Calu3 (cell line): ENCODE measurements at places on chromosomes 1 and 21. TPM values are rescaled to one million over a fixed set of nuclear protein-coding genes. Genes with fewer than 3 reads are reported as not detected.

DNA sequence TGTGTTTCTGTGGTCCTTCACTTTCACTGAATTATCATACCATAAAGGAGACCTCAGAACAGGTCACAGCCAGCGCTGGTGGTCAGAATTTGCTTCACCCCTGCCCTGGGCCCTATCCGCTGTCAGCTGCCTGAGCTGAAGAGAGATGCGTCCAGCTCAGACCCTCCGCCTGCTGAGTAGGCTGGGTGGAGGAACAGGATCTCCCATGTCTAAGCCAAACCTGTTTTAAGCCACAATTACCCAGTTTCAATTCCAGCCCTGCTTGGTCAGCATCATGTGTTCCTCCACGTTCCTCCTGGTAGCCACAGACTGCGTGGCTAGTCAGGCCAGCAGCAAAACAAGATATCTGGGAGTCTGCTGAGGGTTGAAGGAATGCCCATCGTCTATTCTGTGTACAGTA is 13.5 kb upstream of the BGLAP start:
- H3K4me3 ChIP-seq: no peak overlapping the region
- peaks cover 4% of the 10 kb centered on the region for H3K4me1 ChIP-seq
- peaks cover 15% of the 10 kb centered on the region for H3K36me3 ChIP-seq
- H3K27ac ChIP-seq: no peak overlapping the region
- no peak for DNase-seq
- no peaks in the 10 kb centered on the region for H3K27me3 ChIP-seq

- H3K4me1 ChIP-seq: peaks cover 10% of the 10 kb centered on the region
- H3K27me3 ChIP-seq: peaks cover 88% of the 10 kb centered on the region
- H3K4me3 ChIP-seq: no peak overlapping the region
- H3K36me3 ChIP-seq: no peaks in the 10 kb centered on the region
- H3K27ac ChIP-seq: no peak overlapping the region
- DNase-seq: no peak
Measured at GRCh38 chr1:176894450-176894849, 270.1 kb downstream of the ASTN1 start.

GRCh38 chr1:116365353-116365780 is 7.7 kb upstream of the ATP1A1 start:
- no peak for DNase-seq
- H3K36me3 ChIP-seq: no peaks in the 10 kb centered on the region
- H3K4me1 ChIP-seq: no peaks in the 10 kb centered on the region
- H3K4me3 ChIP-seq: no peak overlapping the region
- no peak overlapping the region for H3K27ac ChIP-seq
- H3K27me3 ChIP-seq: no peaks in the 10 kb centered on the region

Gene CBR1
- total RNA-seq: 57.8 and 72.2 TPM in 2 replicates

- H3K27ac ChIP-seq: peak overlapping the region; percentile 63
- H3K36me3 ChIP-seq: peaks cover 12% of the 10 kb centered on the region
- H3K4me1 ChIP-seq: peaks cover 21% of the 10 kb centered on the region
- H3K4me3 ChIP-seq: no peak overlapping the region
- DNase-seq: no peak
- no peaks in the 10 kb centered on the region for H3K27me3 ChIP-seq
Measured at GRCh38 chr1:8165595-8166360, 139.7 kb upstream of the ERRFI1 start.

DNA sequence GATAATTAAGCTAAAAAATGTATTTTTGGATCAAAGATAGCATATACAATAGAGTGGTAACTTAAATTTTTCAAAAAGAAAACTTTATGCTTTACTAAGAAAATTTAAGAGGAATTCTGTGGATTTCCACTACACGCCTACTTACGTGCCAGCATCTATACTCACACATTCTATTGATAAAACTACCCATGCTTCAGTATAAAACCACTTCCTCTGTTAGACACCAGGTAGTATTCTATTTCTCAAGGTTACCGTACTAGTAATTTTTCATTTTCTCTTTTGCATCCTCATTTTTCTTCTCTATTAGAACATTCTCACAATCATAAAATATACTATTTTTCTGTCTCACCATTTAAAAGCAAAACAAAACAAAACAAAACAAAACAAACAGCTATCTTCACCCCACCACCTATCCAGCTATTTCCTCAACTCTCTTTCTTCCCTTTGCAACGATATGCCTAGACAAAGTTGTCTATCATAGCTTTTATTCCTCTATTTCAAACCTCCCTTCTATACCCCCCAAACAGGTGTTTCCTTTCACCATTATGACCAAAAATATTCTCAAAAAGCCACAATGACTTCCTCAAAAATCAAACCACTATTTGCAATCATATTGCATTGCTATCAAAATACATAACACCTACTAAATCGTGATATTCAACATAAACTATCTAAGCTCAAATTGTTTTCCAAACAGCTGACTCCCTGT is 1652.0 kb downstream of the MRPL39 start:
- H3K4me3 ChIP-seq: no peak overlapping the region
- no peaks in the 10 kb centered on the region for H3K4me1 ChIP-seq
- H3K27ac ChIP-seq: no peak overlapping the region
- no peaks in the 10 kb centered on the region for H3K27me3 ChIP-seq
- no peaks in the 10 kb centered on the region for H3K36me3 ChIP-seq

Gene CELA3A
- not detected in 2 replicates for total RNA-seq

DNA sequence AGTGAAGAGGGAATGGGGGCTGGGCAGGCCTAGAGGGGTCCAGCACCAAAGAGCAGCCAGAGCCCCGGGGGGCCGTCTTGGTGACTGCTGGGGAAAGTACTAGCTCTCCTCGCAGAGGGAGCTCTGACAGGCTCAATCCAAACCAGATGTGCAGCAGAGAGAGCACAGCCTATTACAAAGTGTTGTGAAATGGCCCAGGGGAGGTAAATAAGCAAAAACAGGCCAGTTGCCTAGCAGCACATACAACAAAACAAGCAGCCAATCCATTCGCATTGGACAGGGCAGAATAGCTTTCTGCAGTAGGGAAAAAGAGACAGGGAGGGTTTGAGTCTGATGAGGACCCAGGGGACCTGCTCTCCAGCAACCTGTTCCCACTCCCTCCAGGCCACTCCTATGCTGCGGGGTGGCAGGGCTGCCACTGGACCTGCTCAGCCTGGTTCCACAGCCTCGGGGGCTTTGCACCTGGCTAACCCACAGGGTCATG is 239.6 kb upstream of the FGGY start:
- peak; percentile 46 for DNase-seq
- no peak overlapping the region for H3K4me3 ChIP-seq
- no peak overlapping the region for H3K27ac ChIP-seq
- H3K36me3 ChIP-seq: no peaks in the 10 kb centered on the region
- H3K27me3 ChIP-seq: no peaks in the 10 kb centered on the region

- DNase-seq: peak; percentile 71
- no peaks in the 10 kb centered on the region for H3K27me3 ChIP-seq
- H3K36me3 ChIP-seq: peaks cover 14% of the 10 kb centered on the region
- H3K4me3 ChIP-seq: no peak overlapping the region
Measured at GRCh38 chr1:19240673-19241538, 10.4 kb downstream of the EMC1 start.

DNA sequence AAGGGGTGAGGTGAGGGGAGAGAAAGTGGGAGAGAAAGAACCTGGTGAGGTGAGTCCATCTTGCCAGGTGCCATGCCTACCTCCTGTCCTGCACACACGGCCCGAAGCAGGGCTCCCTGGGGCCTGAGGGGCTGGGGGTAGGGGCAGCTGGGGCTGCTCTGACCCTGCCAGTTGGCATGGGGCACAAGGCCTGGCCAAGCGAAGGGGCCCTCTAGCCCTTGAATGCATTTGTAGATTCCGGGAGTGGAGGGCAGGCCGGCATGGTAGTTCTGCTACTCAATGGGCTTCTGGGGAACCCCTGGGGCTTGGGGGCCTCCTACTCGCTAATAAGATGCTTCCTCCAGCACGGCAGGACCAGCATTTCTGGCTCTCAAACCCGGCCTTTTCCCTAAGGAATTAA is 3.6 kb upstream of the PRDM16 start:
- H3K27me3 ChIP-seq: peaks cover 44% of the 10 kb centered on the region
- H3K4me3 ChIP-seq: no peak overlapping the region
- H3K36me3 ChIP-seq: peaks cover 16% of the 10 kb centered on the region
- no peak for DNase-seq

DNA sequence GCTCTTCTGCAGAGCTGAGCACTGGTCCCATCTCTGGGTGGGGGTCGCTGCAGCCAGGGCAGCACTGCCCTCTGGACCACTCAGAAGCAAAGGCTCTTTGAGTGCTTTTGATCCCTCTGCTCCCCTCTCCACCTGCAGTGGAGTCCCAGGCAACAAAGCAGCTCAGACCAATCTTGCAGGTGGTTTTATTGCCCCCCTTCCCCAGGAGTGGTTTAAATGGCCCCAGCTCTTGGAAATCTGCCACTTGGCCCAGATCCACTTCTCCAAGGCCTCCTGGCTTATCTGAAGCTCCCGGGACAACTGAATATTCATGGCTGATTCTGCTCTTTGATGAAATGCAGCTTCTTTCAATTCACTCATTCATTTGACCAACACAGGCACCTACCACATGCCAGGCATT is 2.7 kb downstream of the STUM start:
- no peak overlapping the region for H3K4me3 ChIP-seq
- H3K27ac ChIP-seq: no peak overlapping the region
- no peak for DNase-seq
- peaks cover 3% of the 10 kb centered on the region for H3K36me3 ChIP-seq

DNA sequence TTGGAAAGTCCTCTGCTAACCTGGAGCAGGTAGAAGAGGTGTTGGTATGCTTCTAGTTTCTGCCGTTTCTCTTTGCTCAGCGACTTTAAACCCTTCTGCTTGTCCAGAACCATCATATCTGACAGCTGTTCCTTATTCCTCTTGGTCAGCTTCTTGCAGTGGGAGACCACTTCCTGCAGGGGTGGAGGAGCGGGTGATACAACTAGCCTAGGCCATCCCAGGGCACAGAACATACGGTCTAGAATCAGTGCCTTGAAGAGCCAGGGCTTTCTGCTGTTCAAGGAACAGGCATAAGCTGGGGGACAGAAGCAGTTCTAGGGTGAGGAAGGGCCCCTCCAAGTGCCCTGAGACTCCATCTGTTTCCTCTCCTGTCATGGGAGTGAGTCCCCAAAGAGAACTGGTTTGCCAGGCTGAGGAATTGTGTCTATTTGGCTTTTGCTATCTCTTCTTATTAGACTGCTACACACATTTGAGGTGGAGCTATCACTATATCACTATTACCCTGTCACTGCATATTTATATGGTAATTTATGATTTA is 32.5 kb downstream of the IQGAP3 start:
- peaks cover 28% of the 10 kb centered on the region for H3K36me3 ChIP-seq
- H3K27me3 ChIP-seq: no peaks in the 10 kb centered on the region
- no peak for DNase-seq
- peaks cover 16% of the 10 kb centered on the region for H3K4me1 ChIP-seq
- H3K27ac ChIP-seq: no peak overlapping the region

GRCh38 chr1:27044613-27045151 is 32.0 kb upstream of the TENT5B start:
- DNase-seq: peak; percentile 84
- H3K4me1 ChIP-seq: no peaks in the 10 kb centered on the region
- H3K27me3 ChIP-seq: no peaks in the 10 kb centered on the region
- H3K27ac ChIP-seq: no peak overlapping the region

DNA sequence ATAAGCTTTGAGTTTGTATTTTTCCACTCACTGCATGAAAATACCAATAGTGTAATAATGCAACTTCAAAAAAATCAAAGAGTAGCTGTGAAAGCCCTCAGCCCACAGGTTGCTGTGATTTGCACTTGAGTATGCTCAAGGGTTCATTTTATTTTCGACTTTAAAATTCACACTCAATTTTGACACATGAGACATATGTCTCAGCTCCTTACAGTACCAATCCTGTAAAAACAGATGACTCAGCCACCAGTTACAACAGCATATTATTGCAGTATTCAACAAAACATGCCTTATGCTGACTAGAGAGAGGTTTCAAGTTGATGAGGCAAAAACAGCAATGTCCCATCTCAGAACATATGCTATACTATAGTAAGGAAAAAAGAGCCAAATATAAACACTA is 66.1 kb downstream of the CYYR1 start:
- H3K27me3 ChIP-seq: no peaks in the 10 kb centered on the region
- H3K4me3 ChIP-seq: no peak overlapping the region
- H3K27ac ChIP-seq: no peak overlapping the region
- H3K4me1 ChIP-seq: no peaks in the 10 kb centered on the region
- no peak for DNase-seq
- H3K36me3 ChIP-seq: no peaks in the 10 kb centered on the region

Gene ETS2
- total RNA-seq: 49.9 and 63.3 TPM in 2 replicates

DNA sequence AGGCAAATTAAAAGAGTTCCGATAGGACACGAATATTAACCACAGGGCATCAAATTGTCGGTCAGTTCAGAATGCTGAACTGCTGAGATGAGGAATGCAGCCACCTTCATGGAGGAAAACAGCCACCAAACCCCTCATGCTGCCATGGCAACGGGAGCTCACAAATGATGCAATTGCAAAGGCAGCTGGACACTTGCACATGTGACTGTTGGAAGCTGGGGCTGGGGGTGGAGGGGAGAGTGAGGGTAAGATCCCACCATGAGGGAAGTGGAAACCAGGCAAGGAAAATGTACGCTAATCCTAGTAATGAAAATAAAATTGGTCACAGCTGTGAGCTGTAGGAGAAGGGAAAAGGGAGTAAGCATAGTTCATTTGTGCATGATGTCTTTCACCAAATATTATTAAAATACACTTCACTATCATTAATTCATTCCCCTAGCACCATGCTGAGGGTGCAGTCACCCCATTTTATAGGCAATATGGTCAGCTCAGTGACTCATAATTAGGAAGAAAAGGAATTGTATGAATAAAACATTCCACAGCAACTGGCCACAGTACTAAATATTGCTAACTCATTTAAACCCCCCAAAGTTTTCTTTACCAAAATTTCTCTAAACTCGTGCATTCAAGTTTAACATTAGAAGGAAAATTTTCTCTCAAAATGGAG is 15.3 kb downstream of the BECN2 start:
- DNase-seq: no peak
- no peaks in the 10 kb centered on the region for H3K36me3 ChIP-seq
- H3K4me3 ChIP-seq: no peak overlapping the region
- H3K27ac ChIP-seq: no peak overlapping the region

- peaks cover 17% of the 10 kb centered on the region for H3K4me1 ChIP-seq
- peaks cover 3% of the 10 kb centered on the region for H3K36me3 ChIP-seq
- DNase-seq: no peak
- peaks cover 3% of the 10 kb centered on the region for H3K27me3 ChIP-seq
- H3K27ac ChIP-seq: no peak overlapping the region
Measured at GRCh38 chr1:181150842-181151241, 62.3 kb downstream of the IER5 start.

GRCh38 chr1:89361681-89362080 is 2.2 kb upstream of the GBP6 start:
- H3K4me3 ChIP-seq: no peak overlapping the region
- no peak overlapping the region for H3K27ac ChIP-seq
- H3K27me3 ChIP-seq: no peaks in the 10 kb centered on the region
- DNase-seq: no peak

Gene AGRN
- 446 and 552 TPM in 2 replicates for total RNA-seq

DNA sequence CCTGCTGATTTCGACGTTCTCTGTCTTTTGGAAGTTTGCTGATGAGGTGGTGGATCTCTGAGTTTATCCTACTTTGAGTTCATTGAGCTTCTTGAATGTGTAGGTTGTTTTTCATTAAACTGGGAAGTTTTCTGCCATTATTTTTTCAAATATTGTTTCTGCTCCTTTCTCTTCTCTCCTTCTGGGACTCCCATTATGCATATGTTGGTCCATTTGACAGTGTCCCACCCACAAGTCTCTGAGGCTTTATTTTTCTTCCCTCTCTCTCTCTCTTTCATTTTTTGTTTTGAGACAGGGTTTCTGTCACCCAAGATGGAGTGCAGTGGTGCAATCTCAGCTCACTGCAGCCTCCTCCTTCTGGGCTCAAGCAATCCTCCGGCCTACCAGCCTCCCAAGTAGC is 11.7 kb downstream of the TNFRSF18 start:
- H3K27ac ChIP-seq: no peak overlapping the region
- no peak overlapping the region for H3K4me3 ChIP-seq
- no peak for DNase-seq
- no peaks in the 10 kb centered on the region for H3K4me1 ChIP-seq
